ENCODE measurements at places on chromosomes 6 and 20.

DNA sequence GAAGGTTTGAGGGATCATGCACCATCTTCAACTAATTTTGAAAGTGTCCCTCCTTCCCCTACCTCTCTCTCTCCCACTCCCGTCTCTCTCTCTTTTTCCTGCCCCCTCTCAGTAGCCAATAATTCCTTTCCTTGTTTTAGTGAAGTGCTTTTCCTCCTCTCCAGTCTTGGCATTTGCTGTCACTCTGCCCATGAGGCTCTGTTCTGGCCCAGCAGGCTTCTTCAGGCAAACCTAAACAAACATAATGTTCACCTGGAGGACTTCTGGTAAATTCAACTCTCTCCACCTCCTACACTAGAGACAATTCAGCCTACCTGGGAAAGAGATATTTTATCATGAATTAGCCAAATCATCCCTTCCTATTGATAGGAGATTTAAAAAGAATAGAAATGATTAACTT, 320.4 kb upstream of the RNF24 start:
- DNase-seq: no peak

DNA sequence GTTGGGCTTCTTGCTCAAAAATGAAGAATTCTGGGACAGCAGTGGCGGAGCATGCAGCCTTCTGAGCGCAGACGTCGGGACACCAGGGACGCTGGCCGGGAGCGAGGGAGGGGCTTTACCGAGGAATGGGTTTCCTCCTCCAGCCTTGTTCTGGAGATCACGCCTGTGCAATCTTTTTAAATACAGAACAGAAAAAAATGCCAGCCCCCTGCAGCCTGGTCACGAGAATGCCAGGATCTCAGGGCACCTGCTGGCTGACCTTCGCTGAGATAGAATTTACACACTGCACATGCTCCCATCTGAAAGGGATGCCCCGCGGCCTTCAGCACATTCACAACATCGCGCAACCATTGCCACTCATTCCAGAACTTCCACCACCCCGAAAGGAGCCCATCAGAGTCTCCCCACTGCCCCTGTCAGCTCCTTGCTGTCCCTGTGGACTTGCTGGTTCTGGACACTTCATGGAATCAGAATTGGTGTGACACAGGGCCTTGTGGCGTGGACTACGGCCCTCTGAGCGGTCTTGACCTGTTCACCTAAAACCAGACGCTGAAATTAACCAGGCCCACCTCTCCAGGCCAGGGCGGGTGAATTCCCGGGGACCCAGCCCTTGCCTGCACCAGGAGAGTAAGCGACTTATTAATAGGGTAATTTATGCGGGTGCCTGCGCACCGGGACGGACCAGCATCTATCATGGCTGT, 20.6 kb upstream of the BHLHE23 start:
- no peak for DNase-seq

DNA sequence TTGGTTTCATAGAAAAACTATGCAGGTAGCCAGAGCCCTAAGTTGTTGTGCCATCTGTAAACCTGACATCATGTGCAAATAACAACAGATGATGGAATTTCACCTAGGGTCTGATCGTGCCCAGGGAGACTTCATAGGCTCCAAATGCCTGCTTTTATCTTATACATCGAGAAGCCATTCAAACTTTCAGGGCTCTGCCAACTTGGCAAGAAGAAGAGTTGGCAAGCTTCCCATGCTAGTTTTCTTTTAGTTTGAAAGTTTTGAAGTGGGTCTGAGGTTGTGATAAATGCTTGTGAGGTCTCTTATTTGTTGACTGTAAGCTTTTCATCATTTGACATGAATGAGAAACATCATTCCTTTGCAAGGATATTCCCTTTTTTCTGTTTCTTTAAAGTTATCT, 175.4 kb upstream of the FLRT3 start:
- no peak for DNase-seq

DNA sequence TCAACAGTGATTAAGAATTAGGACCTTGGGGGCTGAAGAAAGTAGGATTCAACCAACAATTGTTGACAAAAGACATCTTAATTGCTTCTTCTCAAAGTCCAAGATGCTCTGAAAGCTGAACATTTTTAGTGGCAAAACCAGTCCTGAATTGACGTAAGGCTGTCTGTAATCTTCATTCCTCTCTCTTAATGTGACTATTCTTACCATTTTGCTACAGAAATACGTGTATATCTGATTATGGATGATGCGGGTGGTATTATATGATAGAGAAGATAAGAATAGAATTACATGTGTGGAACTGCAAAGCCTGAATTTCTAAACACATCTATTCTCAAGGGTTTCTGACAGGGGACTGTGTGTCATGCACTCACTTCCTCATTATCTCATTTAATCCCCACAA, 130.3 kb upstream of the SASH1 start:
- DNase-seq: no peak

DNA sequence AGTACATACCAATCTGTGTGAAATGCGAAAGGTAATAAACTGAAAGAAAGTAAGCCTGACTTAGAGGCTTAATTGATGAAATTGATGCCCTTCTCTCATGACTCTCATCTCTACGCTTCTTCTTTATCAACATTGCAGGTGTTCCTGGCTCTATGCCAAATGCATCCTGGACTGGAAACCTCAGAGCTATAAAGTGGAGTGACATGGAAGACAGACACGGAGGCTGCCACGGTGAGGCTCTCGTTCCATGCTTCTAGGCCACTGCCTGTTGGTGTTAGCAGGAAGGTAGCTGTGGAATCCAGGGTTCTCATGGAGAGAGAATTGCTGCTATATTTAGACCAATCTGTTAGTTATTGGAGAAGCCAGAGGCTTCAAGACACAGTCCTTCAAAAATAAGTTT, 73.2 kb downstream of the C6orf52 start:
- DNase-seq: no peak

DNA sequence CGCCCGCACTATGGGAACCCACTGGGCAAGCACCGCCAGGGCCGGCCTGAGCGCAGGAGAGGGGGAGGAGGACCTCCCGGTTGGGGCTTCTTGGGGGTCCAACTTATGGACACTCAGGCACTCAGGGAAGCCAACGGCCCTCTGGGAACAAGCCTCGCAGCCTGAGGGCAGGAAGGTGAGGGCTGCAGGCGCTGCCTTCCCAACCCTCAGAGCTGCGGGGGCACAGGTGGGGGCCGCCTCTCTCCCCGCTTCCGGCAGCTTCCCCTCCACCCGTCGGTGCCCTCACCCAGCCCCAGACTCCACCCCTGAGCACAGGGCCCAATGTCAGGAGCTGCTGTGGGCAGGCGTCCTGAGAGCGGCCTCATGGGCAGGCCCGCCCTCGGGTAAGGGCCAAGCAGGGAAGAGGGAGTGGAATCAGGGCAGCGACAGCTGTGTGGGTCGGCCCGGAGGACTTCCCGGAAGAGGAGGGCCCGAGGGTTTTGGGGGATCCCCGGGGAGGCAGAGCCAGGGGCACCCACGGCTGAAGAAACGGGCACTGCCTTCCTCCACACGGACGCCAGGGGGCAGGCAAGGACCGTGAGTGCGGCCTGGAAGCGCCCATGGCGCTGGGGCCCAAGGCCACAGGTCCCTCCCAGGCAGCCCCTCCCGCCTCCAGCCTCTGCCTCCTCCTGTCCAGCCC, 488 bp upstream of the PTK6 start:
- peak; percentile 93 for DNase-seq

- DNase-seq: no peak
Measured at GRCh38 chr6:108942556-108943492, 94.6 kb downstream of the ARMC2 start.

DNA sequence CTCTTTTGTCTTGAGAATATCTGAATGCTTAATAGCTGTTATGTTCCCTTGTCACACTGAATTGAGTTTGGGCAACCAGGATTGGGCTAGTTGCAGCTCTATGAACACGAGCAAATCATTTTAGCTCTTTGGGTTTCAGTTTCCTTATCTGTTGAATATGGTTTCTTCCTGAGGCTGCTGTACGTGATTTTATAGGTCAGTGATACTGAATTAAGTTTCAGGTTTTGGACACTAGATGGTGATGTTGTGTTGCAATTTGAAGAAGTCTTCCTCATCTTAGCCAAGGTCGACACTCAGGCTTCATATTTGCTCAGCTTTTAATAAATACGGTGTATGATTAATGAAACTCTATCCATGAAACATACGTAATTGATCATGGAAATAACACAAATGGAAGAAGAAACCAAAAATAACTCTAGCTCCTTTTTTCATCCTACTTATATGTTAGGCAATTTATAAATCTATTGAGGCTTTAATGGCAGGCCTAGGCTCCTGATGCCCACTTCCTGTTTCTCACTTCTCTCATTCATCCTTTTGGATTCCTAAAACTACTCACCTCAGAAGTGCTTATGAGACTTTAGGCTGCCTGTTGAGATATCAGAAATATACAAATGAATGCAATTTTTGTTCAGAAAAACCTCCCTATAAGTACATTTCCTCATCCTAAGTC, 354.1 kb upstream of the MAP3K7 start:
- DNase-seq: peak; percentile 80

DNA sequence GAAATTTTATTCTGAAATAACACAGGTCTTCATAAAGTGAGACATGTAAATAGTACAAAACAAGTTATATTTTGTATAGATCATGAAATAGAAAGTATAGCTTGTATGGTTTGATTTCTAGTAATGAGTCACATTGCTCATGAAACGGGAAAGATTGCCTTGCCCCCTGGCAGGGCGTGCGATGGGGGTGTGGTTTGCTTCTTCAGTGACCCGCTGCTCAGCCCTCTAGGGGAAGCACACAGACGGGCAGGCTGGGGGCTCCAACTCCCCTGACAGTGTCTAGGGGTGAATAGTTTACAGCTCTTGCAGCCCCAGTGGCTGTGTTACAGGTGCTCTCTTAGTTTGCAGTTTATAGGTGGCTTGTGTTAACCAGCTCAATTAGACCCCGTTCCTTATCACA, 170.5 kb upstream of the RGS17 start:
- DNase-seq: no peak

DNA sequence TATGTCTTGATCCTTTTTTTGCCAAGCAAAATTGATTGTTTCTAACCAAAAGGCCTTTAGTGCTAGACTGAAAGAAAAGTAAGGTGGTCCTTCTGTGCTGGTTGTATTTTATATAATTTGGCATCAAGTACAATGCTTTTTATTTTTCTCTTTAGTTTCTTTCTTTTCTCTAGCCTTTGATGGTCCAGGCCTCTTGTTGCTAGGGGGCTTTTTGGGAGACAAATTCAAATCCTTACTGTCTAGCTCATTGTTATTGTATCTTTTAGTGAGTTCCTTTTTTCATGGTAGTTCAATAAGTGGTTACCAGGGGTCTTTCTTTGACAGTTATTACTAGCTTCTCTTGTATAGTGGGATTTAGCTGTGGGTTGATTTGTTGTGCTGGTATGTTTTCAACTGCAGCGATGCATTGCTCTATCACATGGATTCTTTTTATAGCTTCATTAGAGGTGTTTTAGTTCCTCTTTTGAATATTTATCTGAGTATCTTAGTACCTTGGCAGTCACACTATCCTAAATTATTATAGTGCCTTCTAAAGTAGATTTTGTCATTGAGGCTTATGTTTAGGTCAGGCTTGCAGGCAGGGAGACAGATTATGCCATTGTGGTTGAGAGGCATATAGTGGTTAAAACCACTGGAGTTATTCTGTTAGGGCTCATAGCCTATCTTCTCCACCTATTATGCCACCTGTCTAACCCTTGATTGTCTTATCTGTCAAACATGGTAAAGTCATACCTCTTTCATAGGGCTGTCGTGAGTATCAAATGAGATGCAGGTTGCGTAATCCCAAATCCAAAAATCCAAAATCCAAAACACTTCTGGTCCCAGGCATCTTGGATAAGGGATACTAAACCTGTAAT, 49.5 kb downstream of the KCNS1 start:
- peak; percentile 56 for DNase-seq

DNA sequence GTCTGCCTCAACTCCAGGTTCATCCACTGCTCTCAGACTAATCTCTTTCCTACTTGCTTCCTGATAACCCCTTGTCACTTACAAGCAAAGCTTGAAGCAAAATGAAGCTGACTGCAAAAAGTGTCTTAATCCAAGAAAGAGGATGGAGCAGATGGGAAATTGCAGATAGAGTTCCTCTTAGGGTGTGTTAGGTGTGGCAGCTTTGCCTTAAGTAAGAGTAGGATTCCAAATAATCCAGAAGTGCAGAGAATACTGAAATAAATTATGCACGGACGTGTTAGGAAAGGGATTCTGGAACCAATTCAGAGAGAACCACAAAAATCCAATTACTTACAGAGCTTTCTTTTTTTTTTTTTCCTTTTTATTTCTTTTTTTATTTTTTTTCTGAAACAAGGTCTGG, 6.1 kb upstream of the RPL7L1 start:
- no peak for DNase-seq

DNA sequence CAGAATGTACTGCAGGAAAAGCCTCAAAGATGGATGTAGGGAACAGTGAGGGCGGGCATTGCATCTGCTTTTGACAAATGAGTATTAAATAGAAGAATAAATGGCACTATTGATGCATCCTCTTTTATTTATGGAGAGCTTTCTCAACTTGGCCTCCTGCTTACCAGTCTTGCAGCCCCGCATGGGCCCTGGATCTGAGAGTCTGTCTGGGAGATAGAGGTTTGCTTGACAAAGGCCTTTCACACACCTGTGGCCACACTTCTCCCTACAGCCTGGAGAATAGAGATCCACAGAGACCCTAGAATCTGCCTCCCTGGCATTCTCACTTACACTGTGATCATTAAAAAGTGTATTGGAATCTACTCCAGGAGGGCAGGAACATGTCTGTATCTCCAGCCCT, 203.8 kb upstream of the CDH4 start:
- no peak for DNase-seq

- DNase-seq: peak; percentile 33
Measured at GRCh38 chr6:105880030-105880492, 206.1 kb upstream of the PRDM1 start.

DNA sequence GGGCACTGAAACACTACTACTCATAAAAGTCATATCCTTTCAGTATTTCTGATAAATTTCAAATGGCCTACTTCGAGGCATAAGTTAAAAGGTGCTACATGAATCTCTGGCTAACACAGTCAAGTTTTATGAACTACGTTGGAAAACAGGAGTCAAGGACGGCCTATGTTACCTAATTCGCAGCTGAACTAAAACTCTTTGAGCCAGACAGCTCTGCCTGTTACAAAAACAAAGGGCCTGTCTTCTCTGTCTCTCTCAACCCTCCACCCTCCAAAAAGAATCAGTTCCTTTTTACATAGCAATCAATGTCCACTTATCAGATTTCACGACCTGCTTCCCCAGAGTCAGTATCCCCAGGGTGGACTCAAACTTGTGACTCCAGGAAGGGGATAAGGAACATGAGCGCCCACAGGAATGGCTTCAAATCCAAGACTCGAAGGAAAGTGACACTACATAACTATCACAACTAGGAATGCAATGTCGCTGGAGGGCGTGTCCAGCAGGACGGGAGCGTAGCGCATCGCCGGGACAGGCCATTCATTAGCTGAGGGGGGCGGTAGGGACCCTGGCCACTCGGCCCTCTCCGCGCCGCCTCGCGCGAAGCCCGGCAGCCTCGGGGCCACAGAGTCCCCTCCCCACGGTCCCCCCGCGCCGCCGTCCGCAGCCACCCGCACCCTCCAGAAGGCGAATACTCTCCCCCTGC, 591 bp downstream of the IBTK start:
- DNase-seq: no peak

GRCh38 chr6:139230391-139230840, 61.4 kb downstream of the TXLNB start:
- no peak for DNase-seq

- DNase-seq: no peak
Measured at GRCh38 chr20:58331961-58332551, 22.5 kb downstream of the RAB22A start.

- no peak for DNase-seq
Measured at GRCh38 chr6:14759976-14760672, 485.7 kb upstream of the JARID2 start.

GRCh38 chr6:142474531-142475289, 172.9 kb downstream of the ADGRG6 start:
- DNase-seq: no peak

Data from GM12878 (cell line).